ENCODE measurements at places on chromosomes 5 and 9.

DNA sequence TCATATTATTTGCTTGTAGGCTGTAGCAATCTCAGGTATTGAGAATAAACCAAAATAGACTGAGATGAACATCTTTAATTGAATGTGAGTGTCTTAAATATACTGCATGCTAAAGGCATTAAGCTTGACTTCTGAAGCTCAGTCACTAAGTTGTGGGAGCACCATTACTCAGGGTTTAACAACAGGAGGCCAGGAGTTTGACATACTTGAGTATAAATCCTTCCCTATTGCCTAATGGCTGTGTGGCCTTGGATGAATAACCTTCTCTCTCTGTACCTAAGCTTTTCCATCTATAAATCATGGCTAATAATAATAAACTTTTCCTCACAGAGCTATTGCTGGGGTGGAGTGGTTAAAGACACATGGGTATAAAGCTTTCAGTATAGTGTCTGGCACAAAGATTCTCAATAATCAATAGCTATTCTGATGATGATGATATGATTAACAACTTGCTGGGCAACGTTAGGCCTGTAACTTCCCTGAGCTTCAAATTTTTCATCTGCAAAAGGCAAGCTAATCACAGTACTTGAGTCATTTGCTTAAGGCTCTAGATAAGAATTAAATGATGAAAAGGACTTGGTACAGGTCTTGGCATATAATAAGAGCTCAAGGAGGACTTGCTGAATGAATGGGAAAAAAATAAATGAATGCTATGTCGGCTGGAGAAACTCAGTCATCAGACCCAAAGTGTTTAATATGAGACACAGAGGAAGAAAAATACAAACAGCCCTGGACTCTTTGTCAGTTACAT lies 174.0 kb upstream of the IL12B start:
- no peak for DNase-seq

DNA sequence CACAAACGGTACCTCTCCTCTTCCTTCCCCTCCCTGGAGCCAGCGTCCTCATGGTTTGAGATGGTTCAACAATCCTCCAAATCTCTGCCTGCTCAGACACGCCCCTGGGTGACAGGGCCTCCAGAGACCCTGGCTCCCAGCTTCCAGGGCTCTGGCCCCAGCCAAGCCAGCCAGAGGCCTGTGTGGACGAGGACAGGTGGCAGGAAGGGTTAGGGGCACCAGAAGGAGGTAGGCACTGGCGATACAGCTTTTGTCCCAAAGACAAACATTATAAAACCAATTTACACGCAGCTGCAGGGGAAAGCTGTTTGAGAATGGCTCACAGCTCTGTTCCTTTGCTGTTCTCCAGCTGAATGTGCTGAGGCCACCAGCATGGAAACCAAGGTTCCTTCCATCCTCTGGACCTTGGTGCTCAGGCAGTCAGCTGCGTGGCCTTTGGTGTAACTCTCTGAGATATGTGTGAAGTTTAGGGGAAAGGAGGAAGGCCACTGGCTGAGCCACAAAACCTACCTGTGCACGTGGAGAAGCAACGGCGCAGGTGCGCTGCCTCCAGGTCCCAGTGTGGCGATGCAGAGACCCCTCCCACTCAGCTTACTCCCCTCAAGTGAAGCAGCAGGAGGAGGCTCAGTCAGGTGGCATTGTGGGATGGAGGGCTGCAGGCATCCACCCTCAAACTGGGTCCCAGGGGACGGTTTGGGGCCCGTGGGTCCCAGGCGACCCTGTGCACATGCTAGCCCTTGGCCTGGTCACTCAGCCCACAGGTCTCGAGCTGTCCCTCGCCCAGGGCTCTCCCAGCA lies 4.3 kb upstream of the QRFP start:
- DNase-seq, result no peak

- DNase-seq, result no peak
Measured at GRCh38 chr9:125990793-125991220, 243.6 kb downstream of the PBX3 start.

DNA sequence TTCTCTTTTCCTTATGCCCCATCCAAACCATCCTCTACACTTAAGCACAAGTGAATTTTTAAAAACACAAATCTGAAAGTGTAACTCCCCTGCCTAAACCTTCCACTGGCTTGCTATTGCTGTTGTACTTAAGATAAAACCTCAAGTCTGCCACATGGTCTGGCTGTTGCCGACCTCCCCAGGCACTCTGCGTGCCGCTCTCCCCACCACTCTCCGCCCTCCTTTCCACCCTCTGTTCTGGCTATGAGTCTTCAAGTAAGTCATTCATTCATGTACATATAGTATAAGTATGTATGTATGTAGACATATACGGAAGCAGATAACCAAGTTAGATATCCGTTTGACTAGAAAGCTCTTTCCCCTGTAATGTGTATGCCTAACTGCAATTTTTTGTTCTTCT lies 94.7 kb upstream of the ANKRD55 start:
- DNase-seq, result peak; percentile 23

- no peak for DNase-seq
Measured at GRCh38 chr9:75669721-75670120, 220.8 kb upstream of the PCSK5 start.

- DNase-seq, result no peak
Measured at GRCh38 chr5:9765419-9766140, 135.4 kb upstream of the TAS2R1 start.

DNA sequence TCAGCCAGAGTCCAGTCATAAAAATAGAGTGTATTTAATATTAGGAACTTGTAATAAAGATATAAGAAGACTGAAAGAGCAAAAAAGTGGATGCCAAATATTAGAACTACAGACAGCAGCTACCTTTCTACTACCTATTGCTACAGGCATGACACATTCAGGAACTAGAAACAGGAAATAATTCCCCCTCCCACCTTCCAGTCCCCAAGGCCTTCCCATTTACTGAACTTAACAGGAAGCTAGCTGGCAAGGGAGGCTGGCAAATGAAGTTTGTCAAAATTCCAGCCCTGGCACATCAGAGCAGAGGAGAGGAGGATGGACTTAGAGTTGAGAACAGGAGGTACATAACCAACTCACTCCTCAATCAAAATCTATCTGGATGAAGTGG lies 50.2 kb upstream of the RIC1 start:
- DNase-seq, result no peak

DNA sequence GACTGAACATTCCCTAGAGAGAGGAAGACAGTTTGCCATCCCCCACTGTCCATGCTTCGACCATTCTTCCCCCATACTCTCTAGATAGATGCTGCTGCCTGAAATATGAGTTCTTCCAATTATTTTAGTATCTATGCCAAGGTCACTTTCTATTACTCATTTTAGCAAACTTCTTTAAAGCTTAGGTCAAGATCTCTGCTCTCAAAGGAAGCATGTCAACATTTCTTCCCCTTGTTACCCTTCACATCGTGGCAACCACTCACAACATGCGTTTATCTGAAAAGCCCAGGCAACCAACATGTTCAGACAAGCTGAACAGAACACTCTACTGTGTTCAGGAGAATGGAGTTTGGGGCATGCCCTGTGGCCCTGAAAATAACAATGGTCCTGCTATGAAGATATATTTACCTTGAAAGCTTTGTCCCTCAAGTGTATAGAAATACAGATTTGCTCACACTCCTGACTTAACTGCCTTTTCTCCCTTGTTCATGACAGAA lies 138.4 kb upstream of the KIF2A start:
- no peak for DNase-seq

DNA sequence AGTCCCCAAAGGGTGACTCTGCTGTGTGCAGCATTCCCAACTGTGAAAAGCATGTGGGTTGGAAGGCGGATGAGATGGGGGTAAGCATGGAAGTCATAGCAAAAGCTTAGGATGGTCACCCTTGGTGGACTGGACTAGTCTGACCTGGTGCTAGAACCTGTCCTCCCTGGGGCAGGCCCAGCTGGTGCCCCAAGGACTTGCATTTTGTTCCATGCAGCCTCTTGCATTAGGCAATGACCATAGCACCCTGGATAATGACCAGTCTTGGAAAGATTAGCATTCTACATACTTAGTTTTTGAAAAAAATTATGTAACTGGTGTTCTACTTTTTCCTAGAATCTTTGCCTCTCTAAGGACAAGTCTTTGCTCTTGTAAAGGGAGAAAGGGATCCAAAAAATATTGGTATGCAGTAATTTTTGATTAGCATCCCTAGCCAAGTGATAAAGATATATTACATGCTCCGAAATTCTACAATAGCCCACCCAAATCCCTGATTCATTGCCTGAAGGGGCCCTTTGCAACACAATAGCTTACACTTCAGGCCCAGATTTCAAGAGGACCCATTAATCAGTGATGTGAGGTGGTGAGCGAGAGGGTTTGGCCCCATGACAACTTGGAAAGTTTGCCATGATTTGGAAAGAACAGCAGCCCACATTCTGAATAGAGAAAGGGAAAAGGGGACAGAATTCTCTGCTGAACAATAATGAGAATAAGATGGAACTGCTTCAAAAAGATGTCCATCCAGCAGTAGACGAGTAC lies 93.3 kb upstream of the CD180 start:
- DNase-seq, result no peak

Measured in CD4-positive, alpha-beta T cell treated with Interleukin-21 for 1 hour (primary cell).